Choroid plexus epithelial cell (primary cell): ENCODE measurements at places on chromosomes 5 and 9.

- no peak for DNase-seq
Measured at GRCh38 chr9:37778534-37778933, 6.3 kb downstream of the EXOSC3 start.

DNA sequence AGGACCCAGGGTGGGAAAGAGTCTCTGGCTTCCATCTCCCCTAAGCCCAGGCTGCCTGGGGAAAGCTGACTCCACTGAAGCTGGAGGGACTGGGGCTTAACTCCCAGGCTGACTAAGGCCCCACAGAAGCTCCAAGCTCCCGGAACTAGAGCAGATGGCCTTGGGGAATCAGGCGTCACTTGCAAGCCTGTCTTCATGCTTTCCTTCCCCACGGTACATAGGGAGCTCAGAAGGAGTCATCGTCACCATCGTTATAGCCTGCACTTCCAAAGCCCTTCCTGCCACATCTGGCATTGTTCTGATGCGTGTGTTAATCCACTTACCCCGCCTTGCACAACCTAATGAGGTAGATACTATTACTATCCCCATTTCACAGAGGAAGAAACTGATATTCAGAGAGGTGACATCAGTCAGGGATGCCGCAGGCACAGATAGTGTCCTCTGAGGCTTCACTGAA is 11.5 kb downstream of the AQP3 start:
- no peak for DNase-seq

- no peak for DNase-seq
Measured at GRCh38 chr5:17432569-17432968, 65.5 kb upstream of the TAF11L2 start.

- no peak for DNase-seq
Measured at GRCh38 chr5:140262839-140263238, 40.1 kb downstream of the PFDN1 start.

DNA sequence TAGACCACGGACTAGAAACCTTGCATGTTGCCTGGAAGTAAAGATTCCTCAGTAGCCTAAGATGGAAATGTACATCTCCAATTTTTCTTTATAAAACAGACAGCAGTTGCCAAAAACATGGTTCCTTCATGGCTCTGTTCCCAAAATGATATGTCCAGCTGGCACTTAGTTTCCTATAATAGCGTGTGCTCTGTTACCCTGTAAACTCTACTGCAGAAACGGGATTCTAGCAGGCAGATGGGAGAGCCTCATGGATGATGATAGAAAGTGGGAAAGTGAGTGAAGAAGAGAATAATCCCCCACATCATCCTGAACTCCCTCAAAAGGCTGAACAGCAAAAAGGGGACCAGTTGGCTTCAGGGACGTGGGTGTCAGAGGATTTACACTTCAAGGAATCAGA is 118.2 kb downstream of the FRMD3 start:
- no peak for DNase-seq
